G401 (cell line): ENCODE measurements at places on chromosomes 1 and 21. TPM values are rescaled to one million over a fixed set of nuclear protein-coding genes. Genes with fewer than 3 reads are reported as not detected.

DNA sequence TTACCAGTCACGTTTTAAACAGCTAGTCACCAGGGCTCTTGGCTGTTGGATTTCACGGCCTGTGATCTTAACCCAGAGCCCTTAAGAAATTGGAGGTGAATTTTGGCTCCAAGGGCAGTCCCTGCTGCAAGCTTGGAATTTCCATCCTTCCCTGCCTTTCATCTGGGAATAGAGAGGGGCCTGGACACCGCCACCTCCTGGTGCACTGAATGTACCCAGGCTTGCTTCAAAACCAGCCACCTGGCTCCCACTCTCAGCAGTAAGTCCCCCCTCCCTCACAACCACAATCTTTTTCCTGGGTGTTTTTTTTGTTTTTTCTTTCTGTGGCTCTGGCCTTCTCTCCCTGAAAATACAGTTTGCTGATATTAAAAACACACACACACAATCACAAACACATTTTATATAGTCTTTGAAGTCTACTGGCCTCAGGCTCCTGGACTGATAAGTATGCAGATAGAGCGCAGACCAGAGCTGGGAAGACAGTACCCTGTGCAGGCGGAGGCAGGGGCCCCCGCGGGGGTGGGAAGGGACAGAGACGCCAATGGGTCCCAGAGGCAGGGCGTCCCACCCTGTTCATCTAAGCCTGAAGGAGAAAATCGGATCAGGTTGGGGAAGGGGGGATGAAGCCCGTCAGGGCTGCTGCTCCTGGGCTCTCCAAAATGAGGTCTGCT lies 65.8 kb upstream of the IGSF21 start:
- no peak for DNase-seq

- no peak for DNase-seq
These were observed 81.7 kb upstream of the ADAM30 start for GRCh38 chr1:119978018-119978505.

- DNase-seq: no peak
These were observed 17.2 kb upstream of the RAB29 start for GRCh38 chr1:205792481-205792881.

- DNase-seq: no peak
These were observed 13.3 kb upstream of the EIF4G3 start for GRCh38 chr1:21189906-21190500.

DNA sequence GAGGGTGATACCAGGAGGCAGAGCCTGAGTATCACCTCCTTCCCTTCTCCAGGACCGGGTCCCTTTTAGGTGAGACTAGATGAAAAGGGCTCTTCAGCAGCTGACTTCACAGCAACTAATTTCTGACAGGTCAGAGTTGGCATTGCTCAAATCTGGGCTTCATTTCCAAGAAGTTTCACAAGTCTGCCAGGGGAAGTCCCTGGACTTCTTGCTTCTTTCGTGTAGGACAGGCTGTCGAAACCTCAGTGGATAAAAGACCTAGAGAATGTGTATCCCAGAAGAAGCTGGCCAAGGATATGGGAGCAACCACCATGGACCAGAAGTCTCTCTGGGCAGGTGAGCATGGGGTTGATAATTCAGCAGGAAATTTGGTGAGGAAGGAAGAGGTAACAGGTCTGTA lies at the start of gene CHI3L2:
Gene CHI3L2 (plus strand): TSS at position 280 of the 400 bp plus-strand sequence. CDS start 17 bp downstream, at position 297.
- no peak for DNase-seq

GRCh38 chr1:75472089-75472970 lies 138.6 kb downstream of the SLC44A5 start:
- no peak for DNase-seq

DNA sequence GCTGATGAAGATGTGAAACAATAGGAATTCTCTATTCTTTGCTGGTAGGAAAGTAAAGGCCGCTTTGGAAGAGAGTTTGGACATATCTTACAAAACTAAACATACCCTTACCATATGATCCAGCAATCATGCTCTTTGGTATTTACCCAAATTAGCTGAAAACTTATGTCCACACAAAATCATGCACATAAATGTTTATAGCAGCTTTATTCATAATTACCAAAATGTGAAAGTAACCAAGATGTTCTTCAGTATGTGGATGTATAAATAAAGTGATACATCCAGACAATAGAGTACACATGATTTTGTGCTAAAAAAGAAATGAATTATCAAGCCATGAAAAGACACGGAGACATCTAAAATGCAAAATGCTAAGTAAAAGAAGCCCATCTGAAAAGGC lies 98.7 kb upstream of the SLC35F3 start:
- no peak for DNase-seq

DNA sequence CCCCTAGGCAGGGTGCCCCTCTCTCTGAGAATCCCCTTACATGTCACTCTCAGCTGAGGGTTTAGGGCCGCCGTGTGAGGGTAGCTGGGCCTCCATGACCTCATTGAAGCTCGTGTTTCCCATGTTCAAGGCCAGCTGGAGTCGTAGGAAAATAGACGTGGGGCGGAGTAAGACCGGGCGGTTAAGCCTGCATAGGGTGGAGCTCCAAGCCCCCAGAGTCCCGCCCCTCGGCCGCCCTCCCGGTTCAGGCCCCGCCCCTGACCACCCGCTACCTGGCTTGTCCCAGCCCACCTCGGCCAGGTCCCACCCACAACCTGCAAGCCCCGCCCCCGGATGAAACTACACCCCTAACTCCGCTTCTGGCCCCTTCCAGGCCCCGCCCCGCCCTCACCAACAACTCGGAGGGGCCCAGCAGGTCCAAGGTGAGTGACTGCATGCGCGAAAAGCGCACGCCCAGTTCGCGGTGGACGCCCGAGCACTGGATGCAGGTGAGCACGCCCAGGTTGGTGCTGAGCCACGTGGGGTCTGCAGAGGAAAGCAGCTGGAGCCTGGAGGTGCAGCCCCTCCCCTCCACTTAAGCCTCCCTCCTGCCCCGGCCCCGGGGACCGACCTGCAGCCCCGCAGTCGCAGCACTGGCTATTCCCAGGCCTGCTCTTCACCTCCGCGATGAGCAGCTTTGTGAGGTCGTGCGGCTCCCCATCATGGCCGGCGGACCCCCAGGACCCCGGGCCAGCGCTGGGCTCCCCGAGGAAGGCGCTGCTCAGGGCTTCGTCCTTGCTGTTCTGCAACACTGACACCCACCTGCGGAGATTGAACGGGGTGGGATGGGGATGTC lies 12.2 kb upstream of the TCEA3 start:
- no peak for DNase-seq

GRCh38 chr1:67619080-67619479 lies 65.9 kb upstream of the GADD45A start:
- DNase-seq: no peak

The FCGR3A gene
- total RNA-seq: not detected in 2 replicates

The GMEB1 gene
- total RNA-seq: 11.8 and 12.2 TPM in 2 replicates
